Activated naive CD8-positive, alpha-beta T cell treated with anti-CD3 and anti-CD28 coated beads for 36 hours (primary cell): ENCODE measurements at places on chromosomes 3 and 15.

DNA sequence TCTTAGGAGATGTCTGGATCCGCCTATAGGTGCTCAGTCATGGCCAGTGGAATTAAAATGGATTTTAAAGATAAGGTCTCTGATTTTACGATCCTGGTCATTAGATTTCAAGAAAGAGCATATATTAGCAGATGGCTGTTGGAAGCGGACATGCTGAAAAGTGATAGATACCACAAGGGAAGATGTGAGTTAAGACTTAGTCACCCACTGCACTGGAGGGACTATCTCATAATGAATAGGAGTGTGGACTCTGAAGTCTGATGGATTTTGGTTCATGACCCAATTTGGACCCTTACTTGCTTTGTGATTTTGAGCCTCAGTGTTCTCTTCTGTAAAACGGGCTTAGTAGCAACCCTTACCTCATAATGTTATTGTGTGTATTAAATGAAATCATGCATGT lies 214.7 kb downstream of the CHST2 start:
- H3K36me3 ChIP-seq, result no peaks in the 10 kb centered on the region
- no peaks in the 10 kb centered on the region for H3K4me1 ChIP-seq
- H3K4me3 ChIP-seq, result no peak overlapping the region
- H3K27ac ChIP-seq, result no peak overlapping the region

DNA sequence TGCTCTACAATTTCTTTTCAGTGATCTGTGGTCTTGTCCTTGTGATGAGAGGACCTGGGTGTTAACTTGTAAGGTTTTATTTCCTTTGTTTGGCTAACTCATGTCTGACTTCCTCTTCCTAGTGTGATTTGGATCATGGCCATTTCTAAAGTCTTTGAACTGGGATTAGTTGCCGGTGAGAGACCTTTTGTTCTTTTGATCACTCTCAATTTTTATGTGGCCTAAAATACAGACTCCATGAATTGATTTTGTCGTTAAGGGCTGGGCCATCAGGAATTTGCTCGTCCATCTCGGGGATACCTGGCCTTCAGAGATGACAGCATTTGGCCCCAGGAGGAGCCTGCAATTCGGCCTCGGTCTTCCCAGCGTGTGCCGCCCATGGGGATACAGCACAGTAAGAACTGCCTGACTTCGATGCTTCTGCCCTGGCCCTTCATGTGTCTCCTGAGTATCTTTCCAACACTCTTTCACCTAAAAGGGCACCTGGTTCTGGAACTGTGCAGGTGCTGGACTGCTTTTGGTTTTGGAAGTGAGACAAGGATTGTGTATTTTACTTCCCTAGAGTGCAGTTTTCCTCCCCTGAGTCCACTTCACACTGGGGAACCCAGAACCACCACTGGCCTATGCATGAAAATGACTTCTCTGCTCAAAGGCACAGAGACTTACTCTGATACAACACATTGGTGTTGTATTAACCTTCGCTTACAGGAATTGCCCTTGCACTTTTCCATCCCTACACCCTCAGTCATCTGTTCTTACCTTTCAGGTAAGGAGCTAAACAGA lies 13.1 kb upstream of the LRRC2 start:
- H3K36me3 ChIP-seq, result no peaks in the 10 kb centered on the region
- H3K27me3 ChIP-seq, result peaks cover 9% of the 10 kb centered on the region
- peaks cover 7% of the 10 kb centered on the region for H3K4me1 ChIP-seq
- DNase-seq, result no peak

GRCh38 chr15:41334293-41335120 lies 1.8 kb downstream of the NUSAP1 start:
- H3K27me3 ChIP-seq, result no peaks in the 10 kb centered on the region
- DNase-seq, result no peak
- no peak overlapping the region for H3K27ac ChIP-seq
- H3K36me3 ChIP-seq, result peaks cover 30% of the 10 kb centered on the region
- H3K4me1 ChIP-seq, result peaks cover 17% of the 10 kb centered on the region

- no peak overlapping the region for H3K27ac ChIP-seq
- peaks cover 4% of the 10 kb centered on the region for H3K27me3 ChIP-seq
- no peak overlapping the region for H3K4me3 ChIP-seq
- no peaks in the 10 kb centered on the region for H3K36me3 ChIP-seq
Measured at GRCh38 chr3:191470080-191470479, 9.1 kb downstream of the PYDC2 start.
